ENCODE measurements at places on chromosomes 7 and 10.

GRCh38 chr7:52843436-52843835 lies 192.0 kb upstream of the POM121L12 start:
- no peak for DNase-seq

DNA sequence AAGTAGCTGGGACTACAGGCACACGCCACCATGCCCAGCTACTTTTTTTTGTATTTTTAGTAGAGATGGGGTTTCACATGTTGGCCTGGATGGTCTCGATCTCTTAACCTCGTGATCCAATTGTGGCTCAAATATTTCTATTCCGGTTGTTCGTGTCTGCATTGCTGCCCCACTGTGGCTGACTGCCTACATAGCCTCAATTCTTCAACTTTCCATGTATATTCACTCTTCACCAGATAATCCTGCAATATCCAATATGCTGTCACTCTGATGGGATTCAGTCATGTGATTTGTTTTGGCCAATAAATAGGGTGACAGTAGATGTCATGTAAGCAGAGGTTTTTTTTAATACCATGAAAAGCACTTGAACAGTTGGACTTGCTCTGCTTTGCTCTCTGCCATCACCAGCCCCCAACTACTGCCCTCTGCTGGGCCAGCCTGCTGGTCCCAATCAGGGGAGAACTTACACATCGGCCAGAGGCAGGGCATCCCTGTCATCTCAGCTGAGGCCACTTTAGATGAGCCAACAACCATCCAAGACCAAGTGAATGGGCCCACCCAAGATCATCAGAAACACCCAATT lies 56.7 kb downstream of the NSUN6 start:
- no peak for DNase-seq

- DNase-seq, result peak; percentile 19
Measured at GRCh38 chr7:135855846-135856245, 107.2 kb upstream of the FAM180A start.

GRCh38 chr7:17041324-17041723 lies 159.5 kb upstream of the AGR3 start:
- DNase-seq, result no peak

GRCh38 chr7:108136191-108136688 lies 6.1 kb upstream of the LAMB4 start:
- no peak for DNase-seq

DNA sequence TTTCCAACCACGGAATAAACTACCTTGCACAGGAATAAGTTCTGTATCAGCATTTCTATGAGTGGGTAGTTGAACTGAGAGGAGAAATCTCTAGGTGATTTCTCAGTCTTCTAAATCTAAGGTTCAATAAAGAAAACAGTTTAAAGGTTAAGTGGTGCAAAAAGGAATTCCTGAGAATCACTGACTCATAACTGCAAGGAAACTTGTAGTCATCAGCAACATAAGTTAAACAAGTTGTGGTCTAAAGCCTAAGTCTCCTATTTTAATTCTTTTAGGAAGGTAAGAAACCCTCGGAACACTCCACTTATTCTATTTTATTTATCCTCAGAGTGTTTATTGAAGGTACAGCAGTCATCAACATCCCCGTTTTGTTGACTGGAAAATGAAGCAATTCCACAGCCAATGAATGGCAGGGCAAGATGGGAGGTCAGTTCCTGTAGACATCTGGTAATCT lies 92.4 kb upstream of the PIK3CG start:
- DNase-seq, result no peak

- DNase-seq, result no peak
Measured at GRCh38 chr10:114577133-114577532, 80.9 kb downstream of the ABLIM1 start.

DNA sequence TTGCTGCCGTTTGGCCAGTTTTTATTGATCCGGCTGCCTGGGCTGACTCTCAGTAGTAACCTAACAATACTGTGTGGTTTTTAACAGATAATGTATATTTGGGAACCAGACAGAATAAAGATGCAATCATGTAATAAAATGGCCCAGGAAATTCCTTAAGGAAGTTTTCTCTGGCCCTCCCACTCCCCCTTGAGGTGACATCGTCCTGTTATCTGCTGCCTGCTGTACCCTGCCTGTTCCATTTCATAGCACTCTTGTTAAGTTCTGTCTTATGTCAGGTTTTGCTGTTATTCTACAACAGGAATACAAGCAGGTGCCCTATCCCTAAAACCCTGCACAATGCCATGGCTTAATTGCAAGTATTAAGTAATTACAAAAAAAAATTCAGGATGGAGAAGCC lies 12.5 kb downstream of the ITGB8 start:
- no peak for DNase-seq

Measured in keratinocyte (primary cell).